ENCODE measurements at places on chromosomes 2 and 18. TPM values are rescaled to one million over a fixed set of nuclear protein-coding genes. Genes with fewer than 3 reads are reported as not detected.

IL1RN gene
- total RNA-seq: 8.9 TPM

PHLPP1 gene
- 7.0 TPM for total RNA-seq

IL36A gene
- total RNA-seq: not detected

FTCDNL1 gene
- 4.4 TPM for total RNA-seq

TTN gene
- total RNA-seq: 12.0 TPM

C2orf66 gene
- 0.26 TPM for total RNA-seq

GLS gene
- total RNA-seq: 116 TPM

ANKRD29 gene
- 11.9 TPM for total RNA-seq

NCK2 gene
- total RNA-seq: 39.7 TPM

CAPN14 gene
- 0.10 TPM for total RNA-seq

GRCh38 chr2:69933839-69934613 lies 19.1 kb downstream of the MXD1 start:
- no peak for DNase-seq

- DNase-seq: no peak
These were observed 6.0 kb upstream of the GLI2 start for GRCh38 chr2:120729406-120730399.

GRCh38 chr2:52976143-52976949 lies 791.3 kb upstream of the CHAC2 start:
- DNase-seq: no peak

DNA sequence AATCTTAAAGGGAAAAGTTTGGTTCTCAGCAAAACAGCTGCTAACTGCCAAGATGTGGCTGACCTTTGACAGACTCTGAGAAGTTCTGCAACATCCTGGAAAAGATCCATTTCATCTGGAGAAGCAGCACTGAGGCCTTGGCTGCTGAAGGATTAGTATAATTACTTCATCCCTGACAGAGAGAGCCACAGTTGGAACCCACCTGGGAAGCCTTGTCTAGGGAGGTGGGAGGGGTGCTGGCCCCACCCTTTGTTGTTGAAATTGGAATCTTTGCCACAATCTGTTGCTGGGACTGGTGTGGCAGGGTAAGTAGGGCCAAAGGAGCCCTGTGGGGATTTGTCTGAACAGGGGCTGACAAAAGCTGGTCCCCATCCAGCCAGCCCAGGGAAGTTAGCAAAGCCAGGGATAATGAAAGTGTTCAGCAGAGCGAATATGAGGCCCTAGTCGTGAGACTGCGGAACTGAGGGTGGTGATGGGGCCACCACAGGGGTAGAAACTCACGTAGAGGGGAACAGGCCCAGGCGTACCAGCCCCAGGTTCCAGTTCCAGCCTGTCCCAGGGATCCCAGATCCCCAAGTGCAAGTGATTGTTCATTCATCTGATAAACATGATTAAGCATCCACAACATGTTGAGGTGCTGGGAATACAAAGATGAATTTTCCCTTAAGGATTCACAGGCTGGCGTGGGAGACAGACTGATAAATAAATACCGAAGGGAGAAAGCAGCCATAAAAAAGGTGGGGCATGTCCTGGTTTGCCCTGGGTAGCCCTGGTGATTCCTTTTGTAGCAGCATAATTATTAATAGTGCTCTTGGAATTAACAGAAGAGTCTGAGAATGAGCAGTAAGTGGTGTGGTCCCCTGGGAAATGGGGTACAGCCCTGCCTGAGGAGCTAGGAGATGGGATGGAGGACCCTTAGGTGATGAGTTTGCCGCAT lies 60.0 kb downstream of the MYO1B start:
- DNase-seq: no peak

DNA sequence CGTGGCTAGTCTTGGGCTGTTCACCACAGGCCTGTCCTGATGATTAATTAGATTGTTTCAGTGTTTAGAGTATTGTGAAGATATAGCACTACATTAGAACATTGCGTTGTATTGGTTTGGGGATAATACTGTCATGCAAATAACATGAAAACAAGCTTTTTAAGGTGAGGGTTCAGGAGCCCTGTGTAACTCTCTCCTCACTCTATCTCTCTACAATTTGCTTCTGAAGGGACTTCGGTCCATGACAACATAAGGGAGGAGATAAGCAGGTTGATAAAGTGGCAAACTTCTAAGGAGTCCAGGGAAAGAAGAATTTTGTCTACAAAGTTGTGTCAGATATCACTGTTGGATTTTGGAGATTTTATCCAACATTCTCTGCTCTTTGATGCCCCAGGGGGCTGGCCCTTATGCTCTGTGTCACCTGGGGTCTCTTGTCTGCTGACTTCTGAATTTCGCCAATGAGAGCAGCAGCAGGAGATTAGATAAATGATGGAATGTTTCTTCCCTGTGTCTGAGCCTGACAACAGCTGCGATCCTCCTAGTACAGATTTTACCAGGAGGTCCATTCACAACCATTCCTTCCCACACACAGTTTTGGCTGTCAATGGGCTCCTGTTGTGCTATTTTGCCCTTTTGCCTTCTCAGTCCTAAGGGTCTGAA lies 3.3 kb downstream of the TNP1 start:
- no peak for DNase-seq

DNA sequence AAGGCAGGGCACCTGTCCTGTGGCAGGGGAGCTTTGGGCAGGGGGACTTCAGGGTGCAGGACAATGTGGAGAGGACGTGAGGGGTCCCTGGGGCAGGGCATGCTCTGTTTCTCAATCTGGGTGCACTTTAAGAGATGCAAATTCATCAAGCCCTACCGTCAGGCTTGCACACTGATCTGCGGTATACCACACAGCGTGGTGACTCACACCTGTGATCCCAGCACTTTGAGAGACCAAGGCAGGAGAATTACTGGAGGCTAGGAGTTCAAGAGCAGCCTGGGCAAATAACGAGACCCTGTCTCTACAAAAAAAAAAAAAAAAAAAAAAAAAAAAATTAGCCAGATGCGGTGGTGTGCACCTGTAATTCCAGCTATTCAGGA lies 10.2 kb upstream of the GPC1 start:
- no peak for DNase-seq

GRCh38 chr2:16683576-16683975 lies 17.9 kb upstream of the CYRIA start:
- DNase-seq: no peak

- DNase-seq: no peak
These were observed 154.1 kb upstream of the ZSWIM2 start for GRCh38 chr2:187003038-187003554.

DNA sequence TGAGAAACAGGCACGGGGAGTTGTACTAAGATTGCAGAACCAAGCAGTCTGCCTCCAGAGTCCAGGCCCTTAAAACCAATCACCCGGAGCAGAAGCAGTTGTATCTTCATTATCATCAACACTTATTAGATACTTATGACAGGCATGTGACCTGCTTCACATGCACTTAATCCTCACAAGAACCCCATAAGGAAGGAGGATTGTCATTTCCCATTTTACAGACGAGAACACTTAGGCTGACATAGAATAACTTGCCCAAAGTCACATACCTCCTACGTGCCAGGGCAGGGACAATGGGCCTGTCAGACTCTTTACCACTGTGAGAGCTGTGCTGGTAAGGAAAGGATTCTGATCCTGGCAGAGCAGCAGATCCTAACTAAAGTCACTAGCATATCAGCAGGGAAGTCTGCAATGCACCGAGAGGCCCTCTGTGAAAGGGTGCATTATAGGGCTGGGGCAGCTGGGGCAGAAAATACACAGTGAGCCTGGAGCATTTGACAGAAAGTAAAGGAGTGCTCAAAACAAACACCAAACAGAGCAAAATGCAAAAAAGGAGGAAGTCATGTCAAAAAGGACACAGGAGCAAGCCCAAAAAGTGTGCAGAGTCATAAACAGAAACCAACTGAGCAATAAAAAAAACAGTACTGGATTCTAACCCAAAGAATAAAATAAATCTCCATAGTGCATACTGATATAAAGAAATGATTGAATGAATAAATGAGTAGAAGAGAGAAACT lies 55.9 kb upstream of the SP3 start:
- no peak for DNase-seq

GRCh38 chr18:25467226-25467987 lies 115.4 kb upstream of the ZNF521 start:
- DNase-seq: no peak

- no peak for DNase-seq
These were observed 32.9 kb upstream of the SLC66A3 start for GRCh38 chr2:11122380-11122779.

DNA sequence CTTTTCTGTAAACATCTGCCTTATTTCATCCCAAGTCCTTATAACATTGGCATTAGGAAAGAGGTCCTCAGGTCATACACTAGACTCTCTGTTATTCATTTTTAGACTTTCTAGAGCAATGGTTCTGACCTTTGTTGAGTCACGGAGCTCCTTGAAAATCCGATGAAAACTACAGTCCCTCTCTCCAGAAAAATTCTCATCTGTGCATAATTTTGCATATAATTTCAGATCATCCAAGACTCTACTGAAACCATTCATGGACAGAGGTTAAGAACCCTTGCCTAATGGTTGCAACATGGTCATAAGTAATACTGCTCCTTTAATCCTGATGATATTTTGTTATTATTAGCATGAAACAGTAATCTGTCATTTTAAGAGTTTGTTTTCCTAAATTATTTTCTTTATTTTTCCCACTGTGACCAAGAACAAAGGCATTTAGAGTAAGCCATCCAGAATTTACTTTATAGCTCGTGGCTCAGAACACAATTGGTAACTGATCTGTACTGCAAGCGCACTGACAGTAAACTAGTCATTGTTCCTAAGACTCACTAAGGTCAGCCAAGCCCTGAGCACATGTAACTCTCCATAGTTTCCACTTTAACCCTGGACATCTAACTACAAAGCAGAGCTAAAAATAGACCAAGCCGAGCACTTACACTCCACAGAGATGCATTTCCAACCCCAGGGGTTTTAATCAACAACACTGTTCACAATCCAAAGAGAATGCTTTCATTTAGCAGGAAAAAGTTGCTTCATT lies 8.4 kb downstream of the MYOM1 start:
- no peak for DNase-seq

- peak; percentile 49 for DNase-seq
These were observed 69.4 kb downstream of the ADI1 start for GRCh38 chr2:3449936-3450335.

DNA sequence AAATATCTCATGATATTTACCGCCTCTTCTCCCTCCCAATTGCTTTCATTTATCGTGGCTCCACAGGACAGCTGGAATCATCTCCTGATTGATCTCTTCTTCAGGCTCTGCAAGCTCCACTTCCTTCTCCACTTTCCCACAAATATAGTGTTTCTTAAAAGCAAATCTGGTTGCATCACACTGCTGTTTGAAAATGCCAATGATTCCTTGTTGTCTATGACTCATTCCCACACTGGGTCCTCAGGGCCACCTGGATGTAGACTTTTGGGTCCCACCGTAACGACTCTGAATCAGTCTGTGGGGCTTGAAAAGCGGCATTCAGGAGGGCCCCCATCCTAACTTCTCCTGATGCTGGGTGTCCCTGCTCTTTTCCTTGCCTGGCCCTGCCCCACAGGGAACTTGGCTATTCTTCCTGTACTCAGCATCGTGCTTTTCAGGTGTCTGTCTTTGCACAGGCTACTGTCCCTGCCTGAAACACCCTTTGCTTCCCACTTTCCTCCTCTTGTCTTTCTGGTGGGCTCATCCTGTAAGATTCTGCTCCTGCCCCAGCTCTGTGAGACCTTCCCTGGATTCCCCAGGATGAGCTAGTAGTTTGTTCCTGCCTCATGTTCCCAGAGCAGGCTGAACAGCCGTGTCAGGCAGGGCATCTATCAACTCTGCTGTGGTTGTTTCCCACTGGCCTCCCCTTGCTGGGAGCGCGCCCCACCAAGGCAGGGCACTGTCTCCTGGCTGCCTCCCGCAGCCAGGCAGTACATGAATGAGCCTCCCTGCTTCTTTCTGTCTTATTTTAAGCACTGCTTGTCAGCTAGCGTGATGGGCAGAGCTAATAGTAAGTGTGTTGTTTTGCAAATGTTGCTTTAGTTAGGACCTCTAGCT lies 111.9 kb downstream of the KCTD1 start:
- DNase-seq: no peak

- no peak for DNase-seq
These were observed 95.9 kb upstream of the RMDN2 start for GRCh38 chr2:37829202-37829601.

GRCh38 chr18:46334868-46335281 lies 230.7 kb downstream of the HAUS1 start:
- DNase-seq: peak; percentile 86

DNA sequence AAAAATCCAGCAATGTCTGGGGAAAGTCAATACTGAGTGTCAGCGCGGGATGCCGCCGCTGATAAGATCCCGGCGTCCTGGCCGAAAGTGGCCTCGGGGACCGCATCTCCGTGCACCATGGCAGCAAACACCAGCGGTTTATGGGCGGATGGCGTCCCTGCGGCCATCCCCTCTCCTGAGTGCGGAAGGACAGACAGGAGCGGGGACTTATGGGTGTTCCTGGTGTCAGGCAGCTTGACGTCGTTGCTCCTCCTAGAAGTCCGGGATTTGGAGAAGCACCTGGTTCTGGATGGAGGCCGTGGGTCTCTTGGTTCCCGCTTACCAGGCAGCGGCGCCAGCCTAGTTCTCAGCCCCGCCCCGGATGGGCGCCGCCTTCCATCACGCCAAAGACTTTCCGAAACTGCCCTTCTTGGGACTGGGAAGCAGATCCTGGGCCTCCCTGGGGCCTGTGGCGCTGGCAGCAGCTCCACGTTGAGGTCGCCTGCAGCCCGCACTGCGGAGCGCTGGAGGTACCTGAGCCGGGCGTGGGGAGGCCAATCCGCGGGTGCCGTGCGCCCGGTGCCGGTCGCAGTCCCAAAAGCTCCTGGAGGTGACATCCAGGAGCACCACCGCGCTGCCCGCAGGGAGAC lies 119.1 kb downstream of the CCDC74A start:
- DNase-seq: no peak

- no peak for DNase-seq
These were observed 939.0 kb upstream of the CRIM1 start for GRCh38 chr2:35416391-35417140.

DNA sequence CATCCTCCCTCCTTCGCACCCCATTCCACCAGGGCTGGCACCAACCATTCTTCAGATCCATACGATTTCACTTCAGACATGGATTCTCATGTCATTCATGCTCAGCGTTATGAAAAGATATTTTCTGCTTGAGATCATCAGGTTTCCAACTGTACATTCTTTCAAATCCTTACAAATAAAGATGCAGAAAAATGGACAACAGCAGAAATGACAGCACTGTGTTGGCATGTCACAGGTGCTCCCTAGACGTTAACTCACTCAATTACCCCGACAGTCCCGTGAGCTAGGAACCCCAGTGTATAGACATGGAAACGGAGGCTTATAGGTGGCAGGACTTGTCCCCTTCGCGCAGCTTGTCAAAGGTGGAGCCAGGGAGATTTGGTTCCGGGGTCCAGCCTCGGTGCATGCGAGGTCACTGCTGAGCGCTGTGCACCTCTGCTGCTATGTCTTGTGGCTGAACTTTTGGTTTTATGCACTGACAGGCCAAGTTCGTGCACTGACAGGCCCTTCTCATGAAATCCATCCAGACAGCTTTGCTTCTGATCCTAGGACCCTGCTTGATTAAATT lies 17.7 kb downstream of the FHL2 start:
- no peak for DNase-seq

DNA sequence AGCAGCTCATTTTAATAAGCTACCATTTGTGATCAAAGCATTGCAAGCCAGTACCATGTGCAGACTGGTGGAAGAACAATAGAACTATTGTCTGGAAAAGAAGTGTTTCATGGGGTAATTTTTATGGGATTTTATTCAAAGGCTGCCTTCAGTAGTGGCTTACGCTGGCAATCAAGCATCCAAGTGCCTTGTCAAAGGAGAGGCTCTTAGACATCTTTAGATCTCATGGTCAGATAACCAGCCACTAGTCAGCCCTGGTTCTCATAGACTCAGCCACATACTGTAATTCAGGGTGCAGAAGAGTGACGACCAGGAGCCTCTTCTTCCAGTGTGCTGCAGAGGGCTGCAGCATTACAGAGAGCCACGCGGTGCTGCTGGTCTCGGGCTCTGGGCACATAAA lies 98.5 kb upstream of the NOSTRIN start:
- no peak for DNase-seq
